T-helper 2 cell treated with Interferon-gamma antibody and Interleukin-4, amounts not matched to agents 100 ng/mL and 5 ng/mL, for 36 hours (primary cell): ENCODE measurements at places on chromosomes 7 and 10. TPM values are rescaled to one million over a fixed set of nuclear protein-coding genes. Genes with fewer than 3 reads are reported as not detected.

Gene UNCX
- total RNA-seq: not detected in 2 replicates

Gene TMEM236
- 0.05 TPM in 1 of 2 replicates, not detected in the other for total RNA-seq

Gene CCL26
- not detected in 2 replicates for total RNA-seq

Gene SPOCK2
- total RNA-seq: 213 and 217 TPM in 2 replicates

Gene EXOSC1
- total RNA-seq: 53.9 and 55.1 TPM in 2 replicates

Gene LZTS2
- total RNA-seq: 15.9 and 16.4 TPM in 2 replicates

Gene CALML3
- not detected in 2 replicates for total RNA-seq

Gene KIF11
- total RNA-seq: 76.2 and 76.5 TPM in 2 replicates

Gene TMEM106B
- 31.2 and 32.7 TPM in 2 replicates for total RNA-seq

Gene CXCL12
- total RNA-seq: not detected in 2 replicates

Gene CFAP58
- 0.39 and 0.55 TPM in 2 replicates for total RNA-seq

Gene NOLC1
- total RNA-seq: 109 and 117 TPM in 2 replicates

Gene PNLIPRP1
- total RNA-seq: not detected in 2 replicates

Gene NUTM2B
- 1.5 and 1.7 TPM in 2 replicates for total RNA-seq

Gene MKI67
- total RNA-seq: 272 and 283 TPM in 2 replicates

Gene SCIN
- 0.11 and 0.30 TPM in 2 replicates for total RNA-seq

Gene PTER
- 15.4 and 16.9 TPM in 2 replicates for total RNA-seq

Gene SLC13A1
- 0.05 TPM in 1 of 2 replicates, not detected in the other for total RNA-seq

Gene CCDC3
- total RNA-seq: 0.07 and 0.09 TPM in 2 replicates

Gene GRM8
- not detected in 2 replicates for total RNA-seq

Gene FGL2
- 3.8 and 5.2 TPM in 2 replicates for total RNA-seq

Gene NCF1
- 1.4 and 2.2 TPM in 2 replicates for total RNA-seq

Gene PRXL2A
- total RNA-seq: 8.5 and 11.5 TPM in 2 replicates

Gene SLC16A12
- 0.02 TPM in 1 of 2 replicates, not detected in the other for total RNA-seq

Gene ANKRD61
- 0.18 TPM in 1 of 2 replicates, not detected in the other for total RNA-seq

Gene EBLN1
- total RNA-seq: not detected in 2 replicates

Gene NUDT13
- total RNA-seq: 0.73 and 0.86 TPM in 2 replicates

Gene ARHGEF35
- total RNA-seq: 3.6 and 3.9 TPM in 2 replicates

Gene TMEM270
- total RNA-seq: not detected in 2 replicates

Gene SPDYE3
- total RNA-seq: not detected in 2 replicates

Gene ATP6V0A4
- total RNA-seq: not detected in 2 replicates

Gene SGCE
- total RNA-seq: 1.3 and 1.4 TPM in 2 replicates

Gene RASA4
- 39.4 and 40.5 TPM in 2 replicates for total RNA-seq

Gene TUBB8
- total RNA-seq: not detected in 2 replicates

Gene PON1
- total RNA-seq: not detected in 2 replicates

Gene CLDN4
- total RNA-seq: not detected in 2 replicates

Gene CYP3A4
- total RNA-seq: not detected in 2 replicates

Gene HTR7
- 0.05 TPM in 1 of 2 replicates, not detected in the other for total RNA-seq

Gene HOXA3
- 0.34 TPM in 1 of 2 replicates, not detected in the other for total RNA-seq

Gene UCMA
- not detected in 2 replicates for total RNA-seq

Gene TAS2R3
- 1.1 and 1.3 TPM in 2 replicates for total RNA-seq

Gene CAV2
- total RNA-seq: not detected in 2 replicates

Gene OGDHL
- 0.20 and 0.36 TPM in 2 replicates for total RNA-seq

Gene ZNF467
- total RNA-seq: not detected in 2 replicates

Gene TMEM26
- total RNA-seq: not detected in 2 replicates

Gene NPSR1
- total RNA-seq: not detected in 2 replicates

Gene NUTM2D
- 2.5 and 2.8 TPM in 2 replicates for total RNA-seq

Gene ELOVL3
- not detected in 2 replicates for total RNA-seq

Gene KCND2
- total RNA-seq: not detected in 2 replicates

Gene EBF3
- not detected in 2 replicates for total RNA-seq

Gene EMX2
- not detected in 2 replicates for total RNA-seq

Gene ALOX5
- total RNA-seq: 2.4 and 2.5 TPM in 2 replicates

Gene LRRC61
- total RNA-seq: 20.7 and 20.9 TPM in 2 replicates
